ENCODE measurements at places on chromosomes 16 and 17. TPM values are rescaled to one million over a fixed set of nuclear protein-coding genes. Genes with fewer than 3 reads are reported as not detected.
A peak's percentile ranks its signal among the peaks of the same experiment; 100 is the strongest.

GRCh38 chr16:64321881-64322280, 800.0 kb downstream of the CDH11 start:
- no peak for ATAC-seq

ABCC3 gene
- not detected for total RNA-seq

DNA sequence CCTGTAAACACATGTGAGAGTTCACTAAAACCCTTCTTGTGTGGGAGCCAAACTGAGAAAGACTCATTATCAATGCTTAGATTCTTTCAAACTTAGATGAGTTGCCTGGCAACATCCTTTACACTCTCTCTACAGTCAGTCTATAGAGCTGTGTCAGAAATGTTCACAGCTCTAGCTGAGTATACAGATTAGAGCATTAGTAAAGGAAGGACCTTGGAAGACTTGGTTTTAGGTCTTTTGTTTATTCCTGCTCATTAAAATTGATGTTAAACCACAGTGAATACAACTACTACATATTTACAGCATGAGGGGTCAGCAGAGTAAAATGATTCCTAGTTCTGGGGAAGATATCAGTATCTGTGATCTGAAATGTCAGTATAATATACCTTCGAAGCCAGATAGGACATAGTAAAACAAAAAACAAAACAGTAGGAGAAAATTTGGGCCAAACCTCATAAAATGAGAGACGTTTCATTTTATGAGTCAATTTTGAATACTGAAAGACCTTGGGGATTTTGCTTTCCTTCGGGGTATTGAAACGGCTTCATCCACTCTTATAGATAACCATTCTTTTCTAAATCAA, 186.0 kb downstream of the TANC2 start:
- peak; percentile 85 for ATAC-seq

SPAG5 gene
- 195 TPM for total RNA-seq

SMPD3 gene
- total RNA-seq = 0.45 TPM

DNA sequence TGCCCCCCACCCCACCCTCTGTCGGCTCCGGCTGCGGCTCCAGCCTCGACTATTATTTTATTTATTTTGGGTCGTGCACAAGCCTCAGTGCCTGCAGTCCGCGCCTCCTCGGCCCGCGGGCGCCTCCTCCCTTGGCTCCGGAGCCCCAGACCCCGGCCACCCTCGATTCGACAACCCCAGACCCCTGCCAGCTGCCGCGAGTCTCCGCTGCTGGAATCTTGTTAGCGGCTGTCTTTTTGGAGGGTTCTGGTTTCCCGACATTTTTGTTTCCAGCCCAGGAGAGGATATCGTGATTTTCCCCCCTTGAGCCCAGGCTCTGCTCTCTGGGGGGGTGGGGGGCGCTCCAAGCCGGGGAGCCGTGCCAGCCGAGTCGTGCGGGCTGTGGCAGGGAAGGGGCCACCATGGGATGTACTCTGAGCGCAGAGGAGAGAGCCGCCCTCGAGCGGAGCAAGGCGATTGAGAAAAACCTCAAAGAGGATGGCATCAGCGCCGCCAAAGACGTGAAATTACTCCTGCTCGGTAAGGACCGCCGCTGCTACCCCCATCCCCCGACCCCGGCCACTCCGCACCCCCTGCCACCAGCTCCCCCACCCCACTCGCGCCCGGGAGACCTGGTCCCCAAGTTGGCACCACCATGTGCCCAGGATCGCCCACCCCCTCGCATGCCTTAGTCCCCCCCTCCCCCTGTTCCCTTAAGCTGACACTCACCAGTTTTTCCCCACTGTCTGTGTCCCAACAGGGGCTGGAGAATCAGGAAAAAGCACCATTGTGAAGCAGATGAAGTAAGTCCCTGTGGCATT, 746 bp downstream of the GNAO1 start:
- peak; percentile 20 for ATAC-seq

HYDIN gene
- not detected for total RNA-seq

- peak; percentile 82 for ATAC-seq
Observed at GRCh38 chr17:6473128-6473767, 29.0 kb downstream of the PIMREG start.

GAS2L2 gene
- total RNA-seq = not detected

GRCh38 chr16:29808219-29808900, 2.0 kb downstream of the MAZ start:
- no peak for ATAC-seq

ABCA6 gene
- total RNA-seq = 0.24 TPM

DNA sequence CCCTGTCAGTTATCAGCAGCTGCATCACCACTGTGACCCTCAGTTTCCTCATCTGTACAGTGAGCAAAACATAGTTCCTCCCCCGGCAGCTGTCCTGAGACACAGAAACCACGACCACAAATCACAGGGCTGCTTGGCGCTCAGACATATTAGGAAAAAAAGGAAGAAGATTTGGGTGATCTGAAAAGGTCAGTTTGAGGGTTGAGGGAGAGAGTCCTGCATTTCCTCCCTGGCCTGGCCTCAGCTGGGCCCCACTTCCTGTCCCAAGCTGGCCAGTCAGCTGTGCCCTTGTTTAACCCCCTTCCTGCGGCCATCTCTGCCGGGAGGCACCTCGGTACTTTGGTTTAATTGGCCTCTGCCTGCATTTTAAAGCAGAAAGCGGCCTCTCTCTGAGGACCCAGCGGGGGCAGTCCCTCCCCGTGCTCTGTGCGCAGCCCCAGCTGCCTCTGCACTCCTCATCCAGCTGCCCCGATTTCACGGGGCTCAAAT, 24.0 kb upstream of the CIBAR2 start:
- ATAC-seq = no peak

GRCh38 chr17:56222255-56222654, 69.0 kb downstream of the ANKFN1 start:
- no peak for ATAC-seq

CALB2 gene
- not detected for total RNA-seq

DNA sequence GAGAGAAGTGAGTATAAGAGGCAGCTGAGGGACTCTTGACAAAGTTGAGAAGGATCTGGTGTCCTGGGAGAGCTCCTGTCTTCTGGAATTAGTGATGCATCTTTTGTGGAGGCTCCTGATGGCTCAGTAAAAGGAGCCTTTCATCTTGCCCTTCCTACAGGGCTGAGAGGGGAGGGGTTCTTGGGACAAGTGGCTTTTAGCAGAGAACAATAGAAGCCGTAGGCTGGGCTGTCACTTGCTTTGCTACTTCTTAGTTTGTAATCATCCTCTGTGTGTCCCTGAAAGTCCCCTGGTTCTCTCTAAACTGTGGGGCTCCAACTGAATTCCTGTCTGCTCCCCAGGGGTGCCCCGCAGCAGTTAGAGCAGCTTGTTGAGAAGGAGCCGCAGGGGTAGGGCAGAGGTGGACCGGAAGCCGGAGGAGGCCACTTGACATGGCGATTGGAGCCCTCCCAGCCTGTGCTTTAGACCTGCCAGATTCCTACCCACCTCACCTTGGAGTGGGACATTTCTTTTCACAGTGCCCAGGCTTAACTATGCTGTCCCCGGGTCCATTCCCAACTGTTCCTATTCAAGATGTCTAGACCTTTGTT, 85.1 kb downstream of the PRKCA start:
- no peak for ATAC-seq

GRCh38 chr17:79160980-79161636, 86.5 kb downstream of the ENGASE start:
- ATAC-seq = peak; percentile 55

GRCh38 chr16:75789237-75789636, 62.9 kb upstream of the CPHXL start:
- ATAC-seq = peak; percentile 45

DNA sequence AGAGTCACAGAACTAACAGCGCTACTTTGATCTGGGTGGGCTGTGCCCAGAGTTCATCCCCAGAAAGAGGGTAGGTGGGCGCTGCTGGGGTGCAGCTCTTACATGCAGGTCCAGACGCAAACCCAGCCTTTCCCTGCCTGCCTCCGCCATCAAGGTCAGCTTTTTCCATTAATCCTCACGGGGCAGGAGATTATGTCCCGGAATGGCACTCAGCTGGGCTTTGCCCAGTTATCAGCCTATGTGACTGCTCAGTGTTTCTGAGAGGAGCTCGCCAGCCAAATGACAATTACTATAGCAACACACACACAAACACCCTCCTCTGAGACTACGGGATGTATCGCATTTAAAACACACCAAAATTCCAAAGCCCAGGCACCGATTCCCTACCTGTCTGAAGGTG, 20.1 kb downstream of the GLYR1 start:
- no peak for ATAC-seq

PLCG2 gene
- total RNA-seq = 6.6 TPM

DNA sequence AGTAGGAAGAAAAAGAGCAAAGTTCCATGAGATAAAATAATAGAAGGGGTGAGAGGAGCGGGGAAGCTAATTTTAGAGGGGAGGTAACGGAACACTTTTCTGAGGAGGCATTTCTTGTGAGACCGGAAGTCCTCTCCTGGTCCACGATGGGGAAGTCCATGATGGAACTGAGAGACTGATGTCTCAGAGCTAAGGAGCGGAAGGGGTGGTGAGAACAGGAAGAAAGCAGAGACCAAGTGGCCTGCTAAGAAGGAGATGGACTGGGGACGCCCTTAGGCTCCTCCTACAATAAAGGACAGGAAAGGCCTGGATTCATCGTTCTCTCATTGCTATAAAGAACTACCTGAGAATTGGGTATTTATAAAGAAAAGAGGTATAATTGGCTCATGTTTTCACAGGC, 59.4 kb downstream of the ADAMTS18 start:
- ATAC-seq = no peak

- ATAC-seq = no peak
Observed at GRCh38 chr17:59439741-59440211, 108.3 kb downstream of the YPEL2 start.

DNA sequence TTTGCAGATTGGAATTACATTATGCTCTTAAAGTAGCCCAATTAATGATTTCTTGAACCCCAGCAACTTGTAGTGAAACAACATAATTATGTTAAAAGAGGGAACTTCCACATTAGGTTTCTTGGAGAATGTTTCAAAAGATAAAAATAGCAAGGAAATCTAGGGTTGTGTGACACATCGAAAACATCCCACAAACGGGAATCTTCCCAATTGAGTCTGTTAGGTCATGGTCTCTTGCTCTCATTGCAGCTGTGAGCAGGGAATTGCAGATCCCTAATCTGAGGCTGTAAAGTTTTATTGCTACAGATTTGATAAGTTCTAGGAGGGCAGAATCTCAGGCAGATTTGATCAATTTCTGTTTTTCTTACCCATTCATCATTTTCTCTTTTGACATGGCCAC, 6.7 kb upstream of the LPO start:
- ATAC-seq = no peak

CRYM gene
- total RNA-seq = not detected

- ATAC-seq = no peak
Observed at GRCh38 chr16:59173408-59173831, 439.3 kb upstream of the GOT2 start.

DNA sequence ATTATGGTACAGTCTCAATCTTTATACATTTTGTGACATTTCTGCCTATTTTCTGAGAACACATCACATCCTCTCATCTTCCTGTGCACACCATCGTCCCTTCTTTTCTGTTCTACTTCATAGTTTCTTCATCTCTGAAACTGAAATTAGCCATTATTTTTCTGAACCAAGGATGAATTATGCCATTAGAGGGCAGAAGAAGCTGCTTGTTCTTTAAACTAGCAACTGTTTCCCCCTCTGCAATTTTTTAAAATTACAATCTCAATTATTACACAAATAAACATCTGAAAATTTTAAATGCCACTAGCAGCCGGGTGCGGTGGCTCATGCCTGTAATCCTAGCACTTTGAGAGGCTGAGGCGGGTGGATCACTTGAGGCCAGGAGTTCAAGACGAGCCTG, 41.3 kb downstream of the RBBP6 start:
- ATAC-seq = no peak

GNGT2 gene
- 27.0 TPM for total RNA-seq

DNA sequence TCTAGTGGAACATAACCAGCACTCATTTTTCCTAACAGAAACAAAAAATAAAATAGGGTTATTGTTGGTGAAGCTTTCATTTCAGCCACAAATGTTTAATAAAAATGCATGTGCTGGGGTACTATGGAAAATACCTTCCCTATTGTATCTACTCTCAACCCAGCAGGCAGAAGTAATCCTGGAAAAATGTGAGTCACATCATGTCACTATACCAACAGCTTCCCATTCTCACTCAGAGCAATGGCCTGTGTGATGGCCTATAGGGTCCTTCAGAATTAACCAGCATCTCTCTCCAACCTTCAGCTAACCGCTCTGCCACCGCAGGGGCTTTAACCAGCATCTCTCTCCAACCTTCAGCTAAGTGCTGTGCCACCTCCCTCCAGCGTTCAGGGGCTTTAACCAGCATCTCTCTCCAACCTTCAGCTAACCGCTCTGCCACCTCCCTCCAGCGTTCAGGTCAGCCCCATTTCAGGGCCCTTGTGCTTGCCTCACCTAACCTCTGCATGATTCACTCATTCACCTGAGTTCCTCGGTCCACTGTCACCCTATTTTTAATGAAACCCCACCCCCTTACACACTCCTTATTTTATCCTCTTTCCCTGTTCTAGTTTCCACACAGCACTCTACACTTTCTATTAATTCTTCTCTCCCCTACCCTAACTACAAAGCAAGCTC, 34.0 kb downstream of the UBE2G1 start:
- ATAC-seq = no peak

- peak; percentile 82 for ATAC-seq
Observed at GRCh38 chr17:4175921-4176807, 33.2 kb downstream of the CYB5D2 start.

- no peak for ATAC-seq
Observed at GRCh38 chr17:39752241-39752881, 14.6 kb downstream of the GRB7 start.

MSRB1 gene
- total RNA-seq = 34.3 TPM

HBQ1 gene
- not detected for total RNA-seq

- ATAC-seq = no peak
Observed at GRCh38 chr17:19996502-19996901, 12.7 kb upstream of the SPECC1 start.

- ATAC-seq = no peak
Observed at GRCh38 chr17:56739776-56740175, 93.9 kb downstream of the C17orf67 start.

MED9 gene
- total RNA-seq = 12.3 TPM

- peak; percentile 28 for ATAC-seq
Observed at GRCh38 chr17:7435676-7436555, 681 bp downstream of the TMEM102 start.

- no peak for ATAC-seq
Observed at GRCh38 chr17:73068322-73069153, 23.9 kb downstream of the SLC39A11 start.

MPO gene
- 1.2 TPM for total RNA-seq

GRCh38 chr16:88951989-88952388, 25.0 kb downstream of the CBFA2T3 start:
- no peak for ATAC-seq

- ATAC-seq = no peak
Observed at GRCh38 chr16:10922328-10923145, 19.7 kb downstream of the DEXI start.

- ATAC-seq = no peak
Observed at GRCh38 chr17:71866095-71866494, 254.7 kb upstream of the SOX9 start.

GRCh38 chr17:18326572-18326971, 11.5 kb downstream of the SMCR8 start:
- no peak for ATAC-seq

CSF3 gene
- not detected for total RNA-seq

DNA sequence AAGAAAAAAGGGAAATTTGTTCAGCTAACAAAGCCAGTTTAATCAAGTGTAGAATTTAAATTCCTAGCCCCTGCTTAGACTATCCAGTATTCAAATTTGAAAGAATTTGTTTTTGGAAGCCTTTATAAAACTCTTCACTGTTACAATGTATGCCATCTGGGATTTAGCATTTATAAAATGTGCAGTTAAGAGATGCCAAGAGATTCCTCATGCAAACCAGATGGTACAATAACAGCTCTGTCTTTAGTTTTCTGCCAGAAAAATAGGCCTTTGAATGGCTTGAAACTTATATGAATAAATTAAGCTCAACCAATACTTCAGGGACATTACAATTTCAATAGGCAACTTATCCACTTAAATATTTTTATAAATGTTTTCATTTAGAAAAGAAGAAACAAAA, 6.8 kb upstream of the ANKS4B start:
- ATAC-seq = no peak
